ENCODE measurements at places on chromosomes 6 and 20.

GRCh38 chr20:17419479-17420041, 111.6 kb downstream of the BFSP1 start:
- DNase-seq, result no peak

- DNase-seq, result no peak
Observed at GRCh38 chr20:31838646-31839292, 6.6 kb downstream of the FOXS1 start.

GRCh38 chr6:84197708-84198107, 29.7 kb downstream of the CEP162 start:
- no peak for DNase-seq

GRCh38 chr20:21141825-21142224, 15.9 kb downstream of the KIZ start:
- DNase-seq, result no peak

- no peak for DNase-seq
Observed at GRCh38 chr6:11260249-11261038, 28.0 kb upstream of the NEDD9 start.

DNA sequence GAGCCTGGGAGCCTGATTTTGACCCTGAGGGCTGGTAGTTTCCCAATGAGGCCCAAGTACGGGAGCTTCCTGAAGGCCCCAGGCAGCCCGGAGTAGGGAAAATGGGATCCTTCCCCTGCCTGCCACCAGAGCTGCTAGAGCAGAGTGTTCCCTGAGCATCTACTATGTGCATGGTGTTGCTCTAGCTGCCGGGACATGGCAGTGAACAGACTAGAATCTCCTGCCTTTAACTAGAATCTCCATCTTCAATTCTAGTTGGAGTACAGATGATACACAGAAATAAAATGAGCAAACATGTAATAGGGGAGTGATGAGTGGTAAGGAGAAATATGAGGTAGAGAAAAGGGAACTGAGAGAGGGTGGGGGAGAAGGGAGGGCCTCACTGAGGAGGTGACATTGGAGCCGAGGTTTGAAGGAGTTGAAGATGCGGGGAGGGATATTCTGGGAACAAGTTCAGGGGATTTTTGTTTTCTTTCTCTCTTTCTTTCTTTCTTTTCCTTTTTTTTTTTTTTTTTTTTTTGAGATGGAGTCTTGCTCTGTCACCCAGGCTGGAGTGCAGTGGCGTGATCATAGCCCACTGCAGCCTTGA, 18.5 kb downstream of the VSTM2L start:
- DNase-seq, result no peak

DNA sequence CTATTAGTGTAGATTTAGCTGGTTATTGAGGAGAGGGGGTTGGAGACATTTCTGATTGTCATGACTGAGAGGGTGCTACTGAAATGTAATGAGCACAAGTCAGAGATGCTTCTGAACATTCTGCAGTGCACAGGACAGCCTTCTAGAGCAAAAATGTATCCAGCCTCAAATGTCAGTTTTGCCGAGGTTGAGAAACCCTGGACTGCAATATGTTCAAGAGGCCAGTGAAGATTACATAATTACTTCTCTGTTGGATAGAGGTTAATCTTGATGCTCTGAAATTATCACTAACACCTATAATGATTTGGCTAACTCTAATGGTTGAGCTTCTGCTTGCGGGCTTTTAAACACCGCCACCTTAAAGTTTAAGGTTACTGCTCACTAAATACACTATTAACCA, 3.4 kb upstream of the DUSP22 start:
- DNase-seq, result no peak

DNA sequence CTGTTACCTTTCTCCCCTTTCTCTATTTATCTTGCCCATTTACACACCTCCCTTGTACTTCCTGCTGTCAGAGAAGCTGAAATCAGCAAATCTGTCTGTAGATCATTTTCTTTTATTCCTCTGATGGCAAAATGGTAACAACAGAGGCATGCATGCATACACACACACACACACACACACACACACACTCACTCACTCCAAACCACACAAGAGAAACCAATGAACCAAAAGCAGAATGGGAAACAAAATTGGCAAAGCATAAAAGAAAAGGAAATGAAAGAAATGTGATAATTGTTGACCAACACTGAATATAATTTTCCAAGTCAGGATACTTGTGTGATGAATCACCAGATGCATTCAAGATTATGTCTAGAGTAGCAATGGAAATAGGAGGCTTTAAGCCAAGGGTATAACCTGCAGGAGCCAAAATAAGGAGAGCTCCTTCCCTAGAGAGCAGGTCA, 172.4 kb downstream of the PLCB4 start:
- DNase-seq, result no peak

DNA sequence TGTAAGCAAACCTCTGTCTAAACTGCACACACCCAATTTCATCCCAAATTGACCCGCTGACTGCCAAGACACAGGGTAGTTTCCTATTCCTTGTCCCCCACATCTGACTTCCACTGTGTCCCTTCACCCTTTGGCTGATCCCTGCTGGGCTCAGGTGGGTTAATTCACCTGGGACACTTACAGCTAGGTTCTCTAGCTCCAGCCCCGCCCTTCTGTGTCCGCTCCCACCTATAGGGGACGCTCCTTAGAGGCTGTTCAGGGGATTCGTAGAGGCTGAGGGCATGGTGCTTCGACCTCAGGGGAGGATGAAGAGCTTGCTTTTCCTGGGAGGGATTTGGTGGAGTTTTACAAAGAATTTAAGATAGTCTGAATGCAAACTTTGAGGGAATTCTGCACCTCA, 4.0 kb upstream of the CD93 start:
- no peak for DNase-seq

DNA sequence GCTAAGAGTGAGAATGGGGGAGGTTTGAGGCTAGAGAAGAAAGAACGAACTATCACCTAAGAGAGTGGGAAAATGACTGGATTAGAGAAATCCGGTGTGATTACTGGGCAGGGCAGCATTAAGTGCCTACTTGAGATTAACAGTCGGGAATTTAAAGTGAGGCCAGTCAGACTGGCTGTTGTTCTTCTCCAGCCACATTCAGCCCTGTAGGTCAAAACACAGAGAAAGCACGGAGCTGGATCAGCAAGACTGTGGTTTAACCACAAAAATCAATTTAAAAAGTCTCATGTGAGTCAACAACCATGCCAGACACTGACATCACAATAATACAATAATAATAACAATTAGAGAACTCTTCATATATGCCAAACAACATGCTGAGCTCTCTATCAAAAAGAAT, 301.9 kb upstream of the SGK1 start:
- no peak for DNase-seq

GRCh38 chr20:54648421-54649142, 173.2 kb downstream of the DOK5 start:
- no peak for DNase-seq

DNA sequence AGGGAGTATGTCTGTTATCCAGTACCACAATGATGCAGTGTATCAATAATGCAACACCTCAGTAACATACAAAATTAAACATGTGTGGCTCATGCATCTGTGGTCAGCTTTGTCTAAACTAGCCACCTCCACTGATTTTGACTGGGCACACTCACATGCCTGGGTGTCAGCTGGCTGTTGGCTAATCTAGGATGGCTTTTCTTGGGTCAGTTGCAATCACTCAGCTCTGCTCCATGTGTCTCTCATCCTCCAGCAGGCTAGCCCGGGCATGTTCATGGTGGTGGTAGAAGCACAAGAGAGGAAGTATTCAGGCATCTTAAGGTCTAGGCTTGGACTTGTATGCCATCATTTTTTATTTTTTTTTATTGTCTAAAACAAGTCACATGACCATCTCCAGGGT, 59.3 kb upstream of the JAG1 start:
- no peak for DNase-seq

- DNase-seq, result no peak
Observed at GRCh38 chr20:10667077-10667401, 6.8 kb downstream of the JAG1 start.

DNA sequence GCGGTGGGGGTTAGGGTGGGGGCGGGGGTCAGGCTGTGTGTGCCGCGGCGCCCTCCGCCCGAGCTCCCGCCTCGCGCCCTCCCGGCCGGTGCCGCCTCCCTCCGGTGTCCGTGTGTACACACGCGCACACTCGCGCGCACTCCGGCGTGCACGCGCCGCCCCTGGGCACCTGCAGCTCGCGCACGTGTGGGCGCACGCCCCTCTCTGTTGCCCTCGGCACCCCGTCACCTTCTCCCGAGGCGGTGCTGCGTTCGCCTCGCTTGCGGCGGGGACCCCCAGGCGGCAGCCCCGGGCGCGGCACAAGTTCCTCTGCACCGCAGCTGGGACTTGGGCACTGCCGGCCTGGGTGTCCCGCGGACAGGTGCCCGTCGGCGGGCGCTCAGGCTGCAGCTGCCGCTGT, 525 bp downstream of the MACROD2 start:
- no peak for DNase-seq

DNA sequence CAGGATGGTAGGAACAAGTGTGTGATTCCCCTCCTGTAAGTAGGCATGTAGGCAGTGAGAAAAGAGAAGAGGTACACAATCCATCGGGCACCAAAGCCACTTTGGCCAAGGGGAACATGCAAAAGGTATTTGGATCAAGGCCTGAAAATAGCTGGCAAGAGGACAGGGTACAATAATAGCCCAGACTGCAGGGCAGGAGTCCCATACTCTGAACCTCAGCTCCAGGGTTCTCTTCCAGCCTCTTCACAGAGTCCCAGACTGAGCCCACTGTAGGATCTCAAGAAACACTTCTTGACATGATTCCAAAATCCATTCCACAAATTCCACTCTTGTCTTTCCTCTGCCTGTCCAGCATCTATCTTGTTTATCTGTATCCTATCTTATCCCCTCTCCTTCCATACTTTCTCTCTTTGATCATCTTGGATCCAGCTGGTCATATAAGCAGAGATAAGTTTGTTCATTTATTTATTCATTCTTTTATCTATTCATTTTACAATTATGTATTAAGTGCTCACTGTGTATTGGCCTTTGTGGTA, 19.7 kb downstream of the ACSS2 start:
- no peak for DNase-seq

DNA sequence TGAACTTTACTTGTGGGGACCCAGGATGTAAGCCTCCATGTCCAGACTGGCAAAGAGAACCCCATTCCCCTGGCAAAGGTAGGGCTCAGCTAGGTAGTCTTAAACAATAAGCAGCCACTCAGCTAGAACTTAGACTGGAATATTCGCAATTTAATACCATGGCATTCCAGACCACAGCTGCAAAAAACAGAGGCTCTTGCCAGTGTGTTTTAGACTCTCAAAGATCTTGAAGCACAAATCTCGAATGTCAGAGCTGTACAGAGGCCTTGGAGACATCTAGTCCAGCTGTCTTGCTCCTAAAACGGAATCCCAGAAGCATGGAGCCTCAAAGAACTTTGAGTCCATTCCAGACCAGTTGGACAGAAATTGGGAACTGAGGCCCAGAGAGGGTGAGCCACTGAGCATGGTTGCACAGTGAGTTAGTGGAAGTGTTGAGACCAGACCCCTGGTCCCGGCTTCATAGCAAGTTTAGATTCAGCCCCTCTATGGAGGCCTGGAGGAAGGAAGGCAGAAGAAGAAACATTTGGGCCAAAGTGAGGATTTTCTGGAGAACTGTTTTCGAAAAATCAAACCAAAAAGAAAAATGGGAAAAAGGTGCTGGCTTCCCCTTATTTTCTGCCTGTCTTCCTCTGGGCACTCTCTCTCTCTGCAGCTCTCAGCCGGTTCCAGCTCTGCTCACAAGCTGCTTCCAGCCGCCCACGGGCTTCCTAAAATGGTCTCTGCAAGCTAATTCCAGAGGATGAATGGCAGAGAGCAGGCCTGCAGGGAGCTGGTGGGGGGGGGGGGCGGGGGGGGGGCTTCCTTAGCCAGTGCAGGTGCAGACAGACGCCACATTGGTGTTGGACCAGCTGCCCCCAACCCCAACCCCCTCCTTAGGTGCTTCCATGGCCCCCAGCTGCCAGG, 32.4 kb downstream of the AAR2 start:
- DNase-seq, result no peak

GRCh38 chr20:17971300-17972013, 2.6 kb downstream of the MGME1 start:
- no peak for DNase-seq

DNA sequence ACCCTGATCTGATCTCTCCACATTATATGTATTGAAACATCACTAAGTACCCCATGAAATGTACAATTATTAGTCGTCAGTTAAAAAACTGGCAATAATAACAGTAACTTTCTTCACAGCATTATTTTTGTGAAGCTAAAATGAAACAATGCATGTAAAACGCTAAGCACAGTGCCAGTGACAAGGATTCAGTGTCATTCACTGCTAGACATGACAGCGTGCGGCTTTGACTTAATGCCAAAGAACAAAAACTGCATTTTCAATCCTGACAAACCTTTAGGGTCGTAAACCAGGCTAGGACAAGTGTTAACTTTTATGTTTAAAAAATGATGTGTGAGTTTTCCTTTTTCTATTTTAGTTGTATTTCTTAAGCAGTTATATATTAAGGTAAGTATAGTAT, 8.8 kb upstream of the OPN5 start:
- no peak for DNase-seq

DNA sequence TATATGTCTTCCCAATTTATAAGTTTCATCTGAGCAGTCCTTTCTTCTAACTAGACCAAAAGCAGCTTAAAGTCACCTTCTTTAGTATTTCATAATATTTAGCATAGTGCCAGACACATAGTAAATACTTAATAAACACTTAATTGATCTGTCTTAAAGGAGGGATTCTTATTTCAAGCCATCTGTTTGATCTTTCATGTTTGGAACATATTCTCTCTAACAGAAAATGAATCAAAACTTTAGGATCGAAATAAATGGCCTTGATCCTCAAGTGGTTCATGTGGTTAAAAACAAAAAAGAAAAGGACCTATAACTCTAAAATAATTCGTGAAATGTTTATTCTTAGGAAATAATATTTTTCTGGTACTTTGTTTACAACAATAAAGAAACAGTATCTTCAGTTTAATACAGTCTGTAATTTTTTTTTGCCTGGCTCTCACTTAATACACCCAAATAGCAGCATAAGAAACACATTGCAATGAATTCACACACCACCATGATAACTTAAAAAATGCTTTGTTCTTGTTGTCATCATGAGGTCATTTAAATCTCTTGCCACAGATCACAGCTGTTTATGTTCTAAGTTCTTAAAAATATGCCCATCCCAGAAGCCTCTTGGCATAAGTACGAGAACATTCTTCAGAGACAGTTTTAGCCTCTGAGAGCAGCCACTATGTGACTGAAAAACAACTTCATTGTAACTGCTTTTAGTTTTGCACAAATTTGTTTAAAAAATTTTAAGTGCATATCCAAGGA, 48.1 kb downstream of the ESF1 start:
- no peak for DNase-seq

GRCh38 chr6:88671624-88672023, 291.8 kb downstream of the RNGTT start:
- DNase-seq, result no peak

DNA sequence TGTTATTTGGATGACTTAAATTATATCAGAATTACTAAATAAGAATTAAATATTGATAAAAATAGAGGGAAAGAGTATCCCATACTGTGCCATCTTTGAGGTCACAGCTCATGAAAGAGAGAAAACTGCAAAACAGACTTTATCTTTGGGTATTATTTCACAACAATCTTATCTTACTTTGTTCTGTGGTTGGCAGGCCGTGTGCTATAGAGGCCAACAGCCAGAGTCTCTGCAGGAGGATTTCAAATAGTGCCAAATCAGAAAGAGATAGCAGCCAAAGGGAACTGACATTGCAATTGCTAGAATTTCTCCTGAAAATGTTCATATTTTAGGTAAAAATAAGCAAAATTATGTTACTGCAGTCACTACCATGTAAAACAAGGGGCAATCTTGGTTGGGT, 354.2 kb downstream of the GRIK2 start:
- no peak for DNase-seq

- DNase-seq, result no peak
Observed at GRCh38 chr20:40494248-40494647, 194.8 kb downstream of the MAFB start.

GRCh38 chr6:6332811-6333244, 12.4 kb upstream of the F13A1 start:
- no peak for DNase-seq
